ENCODE measurements at places on chromosomes 6 and 20.

- DNase-seq, result no peak
These were observed 7.7 kb downstream of the MPC1 start for GRCh38 chr6:166375013-166375412.

GRCh38 chr6:157756708-157757429, 66.2 kb upstream of the SNX9 start:
- peak; percentile 71 for DNase-seq

DNA sequence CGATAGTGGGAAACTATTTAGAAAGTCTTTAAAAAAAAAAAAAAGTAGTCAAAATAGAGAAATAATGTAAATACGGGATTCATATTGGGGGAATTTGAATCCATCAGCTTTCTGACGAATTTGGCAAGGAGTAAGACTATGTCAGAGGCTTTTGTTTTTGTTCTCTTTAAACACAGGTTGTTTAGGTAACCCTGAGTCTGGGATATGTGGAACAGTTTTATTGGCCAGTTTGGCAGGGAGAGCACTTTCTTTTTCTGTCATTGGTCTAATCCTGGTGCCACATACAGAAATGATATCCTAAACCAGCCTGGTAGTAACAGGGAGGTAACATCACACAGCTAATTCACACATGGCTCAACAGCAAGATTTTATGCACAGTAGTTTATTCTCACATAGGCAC, 27.7 kb downstream of the HAO1 start:
- DNase-seq, result no peak

DNA sequence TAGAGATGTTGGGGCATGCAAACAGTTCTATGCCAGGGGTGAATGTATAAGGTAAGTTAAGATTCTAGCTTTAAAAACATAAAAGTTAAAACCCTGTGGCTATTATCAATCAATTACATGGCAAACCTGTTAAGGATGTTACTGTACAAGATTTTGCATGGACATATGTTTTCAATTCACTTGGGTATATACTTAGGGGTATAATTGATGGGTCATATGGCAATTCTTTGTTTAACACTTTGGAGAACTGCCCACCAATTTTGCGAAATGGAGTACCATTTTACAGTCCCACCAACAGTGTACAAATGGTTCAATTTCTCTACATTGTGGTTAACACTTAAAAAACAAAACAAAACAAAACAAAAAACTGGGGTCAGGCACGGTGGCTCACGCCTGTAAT, 9.4 kb upstream of the NCOA3 start:
- DNase-seq, result no peak

DNA sequence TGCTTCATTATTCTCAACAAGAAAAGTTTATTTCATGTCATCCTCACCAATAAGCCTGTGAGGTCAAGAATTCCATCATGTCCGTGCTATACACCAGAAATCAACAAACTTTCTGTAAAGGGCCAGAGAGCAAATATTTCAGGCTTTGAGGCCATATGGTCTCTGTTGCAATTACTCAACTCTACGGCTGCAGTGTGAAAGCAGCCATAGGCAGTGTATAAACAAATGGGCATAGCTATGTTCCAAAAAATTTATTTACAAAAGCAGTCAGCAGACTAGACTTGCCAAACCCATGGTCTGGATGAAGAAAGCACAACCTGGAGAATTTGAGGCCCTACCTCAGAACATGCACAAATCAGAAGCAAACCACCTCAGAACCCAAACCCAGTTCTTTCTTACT, 118.5 kb downstream of the PCSK2 start:
- no peak for DNase-seq

DNA sequence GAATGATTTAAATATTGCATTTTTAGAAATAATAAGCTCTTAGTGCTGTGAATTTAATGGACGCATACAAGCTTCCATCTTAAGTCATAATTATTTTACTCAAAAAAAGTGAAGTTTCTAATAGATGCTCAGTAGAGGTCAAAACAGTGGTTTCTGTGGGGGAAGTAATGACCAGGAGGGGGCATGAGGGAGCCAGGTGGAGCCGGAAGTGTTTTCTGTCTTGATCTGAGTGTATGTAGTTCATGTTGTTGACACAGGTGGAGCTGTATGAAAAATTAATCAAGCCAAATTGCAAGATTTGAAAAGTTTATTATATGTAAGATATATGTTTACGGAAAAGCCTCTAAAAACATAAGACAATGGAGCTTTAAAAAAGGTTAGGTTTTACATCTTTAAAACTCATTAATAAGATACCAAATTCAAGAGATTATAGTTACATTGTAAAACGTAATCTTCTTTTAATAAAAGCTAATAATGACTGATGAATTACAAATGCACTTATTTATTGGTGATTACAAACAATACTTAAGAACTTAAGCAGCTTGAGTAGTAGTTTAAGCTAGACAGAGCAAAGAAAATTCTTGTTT, 68.0 kb downstream of the PLAGL1 start:
- DNase-seq, result no peak

DNA sequence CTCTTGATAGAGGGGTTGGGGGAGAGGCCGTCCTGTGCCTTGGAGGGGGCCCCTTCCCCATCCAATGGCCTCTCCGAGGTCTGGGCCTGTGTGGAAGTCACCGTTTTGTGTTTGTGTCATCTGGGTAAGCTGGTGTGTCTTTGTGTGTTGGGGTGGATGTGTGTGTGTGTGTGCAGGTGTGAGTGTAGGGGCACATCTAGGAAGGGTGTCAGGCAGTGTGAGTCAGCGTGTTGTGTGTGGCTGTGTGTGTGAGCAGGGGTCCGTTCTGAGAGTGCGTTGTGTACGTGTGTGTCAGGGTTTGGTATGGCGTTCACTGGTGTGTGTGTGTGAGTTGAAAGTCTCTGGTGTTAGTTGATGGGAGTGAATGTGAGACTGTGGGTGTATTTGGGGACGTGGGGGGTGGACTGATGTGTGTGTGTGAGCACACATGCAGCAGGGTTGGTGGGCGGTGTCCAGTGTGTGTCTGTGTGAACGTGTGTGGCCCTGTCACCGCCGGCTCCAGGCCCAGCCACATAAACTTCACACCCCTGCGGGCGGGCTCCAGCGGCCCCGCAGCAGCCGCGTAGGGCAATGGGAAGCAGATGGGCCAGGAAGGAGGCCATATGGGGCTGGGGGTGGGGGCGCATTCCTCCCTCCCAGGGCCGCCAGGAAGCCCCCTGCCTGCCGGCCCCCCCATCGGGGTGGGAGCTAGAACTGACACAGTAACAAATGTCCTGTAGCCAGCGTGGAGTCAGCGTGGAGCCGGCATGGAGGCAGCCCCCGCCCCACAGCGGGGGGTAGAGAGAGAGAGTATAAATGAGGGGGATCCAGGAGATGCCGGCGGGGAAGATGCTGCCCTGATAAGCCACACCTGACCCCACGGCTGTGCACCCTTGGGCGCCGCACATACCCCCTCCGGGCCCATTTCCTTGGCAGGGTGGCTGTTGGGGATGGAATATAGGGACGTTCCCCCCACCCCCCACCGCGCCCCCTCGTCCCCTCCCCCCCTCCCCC, 32.1 kb downstream of the SNAI1 start:
- DNase-seq, result no peak

GRCh38 chr6:56729719-56730118, 87.0 kb upstream of the DST start:
- DNase-seq, result no peak

- no peak for DNase-seq
These were observed 68.5 kb downstream of the FAM229B start for GRCh38 chr6:112155886-112156285.

DNA sequence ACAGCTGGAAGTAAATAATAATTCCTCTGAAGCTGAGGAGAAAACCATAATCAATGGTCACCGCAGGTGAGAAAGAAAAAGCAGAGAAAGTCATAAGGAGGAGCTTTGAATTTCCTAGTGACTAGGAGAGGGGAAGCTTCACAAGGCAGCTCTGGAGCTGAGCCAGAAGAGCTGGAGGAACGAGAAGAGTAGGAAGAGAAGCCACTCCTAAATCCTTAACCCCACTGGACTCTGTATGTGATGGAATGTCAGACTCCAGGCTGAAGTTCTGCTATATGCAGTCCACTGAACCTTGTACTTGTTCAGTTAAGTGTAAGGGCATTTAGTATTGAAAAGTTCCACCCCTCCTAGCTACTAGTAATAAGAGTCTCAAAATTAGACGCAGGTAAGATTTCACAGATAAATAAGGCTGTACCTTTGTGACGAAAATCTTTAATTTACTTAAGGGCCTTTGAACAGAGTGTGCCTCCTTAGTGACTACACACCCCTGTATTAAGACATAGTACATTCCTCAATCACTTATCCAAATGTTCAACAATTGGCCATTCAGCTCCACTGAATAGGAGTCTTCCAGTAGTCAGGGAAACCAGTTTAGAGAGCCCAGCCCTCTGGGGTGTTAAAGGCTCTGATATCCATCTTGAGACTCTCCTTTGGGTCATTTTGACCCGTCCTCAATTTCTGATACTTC, 71.4 kb upstream of the UFL1 start:
- DNase-seq, result no peak

DNA sequence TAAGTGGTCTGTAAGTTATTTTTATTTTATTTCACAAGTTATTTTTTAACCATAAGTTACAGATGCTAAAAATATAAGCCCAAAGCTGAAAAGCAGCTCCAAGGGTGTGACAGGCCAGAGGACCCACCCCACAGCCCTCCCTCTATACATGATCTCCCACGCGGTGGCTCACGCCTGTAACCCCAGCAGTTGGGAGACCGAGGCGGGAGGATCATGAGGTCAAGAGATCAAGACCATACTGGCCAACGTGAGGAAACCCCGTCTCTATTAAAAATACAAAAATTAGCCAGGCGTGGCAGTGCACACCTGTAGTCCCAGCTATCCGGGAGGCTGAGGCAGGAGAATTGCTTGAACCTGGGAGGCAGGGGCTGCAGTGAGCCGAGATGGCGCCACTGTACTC, 32.2 kb downstream of the COL11A2 start:
- no peak for DNase-seq

- no peak for DNase-seq
These were observed 388.1 kb downstream of the EPM2A start for GRCh38 chr6:145347216-145347615.

GRCh38 chr6:89992818-89993217, 98.5 kb downstream of the GJA10 start:
- DNase-seq, result no peak

DNA sequence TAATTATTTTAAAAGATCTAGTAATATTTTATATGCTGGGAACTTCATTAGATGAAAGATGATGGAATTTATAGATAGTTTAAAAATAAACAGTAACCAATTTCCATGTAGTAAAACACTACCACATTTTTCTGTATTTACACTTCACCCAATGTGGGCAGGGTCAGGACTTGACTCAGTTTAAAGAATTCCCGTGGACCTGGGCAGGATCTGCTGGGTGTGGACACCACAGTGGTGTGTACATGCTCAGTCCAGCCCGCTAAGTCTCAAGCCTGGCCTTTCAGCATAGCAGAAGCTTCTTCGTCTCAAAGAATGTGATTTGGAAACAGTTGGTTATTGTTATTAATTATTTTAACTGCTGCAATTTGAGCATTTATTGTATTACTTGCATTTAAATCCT, 364.2 kb downstream of the SYNE1 start:
- no peak for DNase-seq

DNA sequence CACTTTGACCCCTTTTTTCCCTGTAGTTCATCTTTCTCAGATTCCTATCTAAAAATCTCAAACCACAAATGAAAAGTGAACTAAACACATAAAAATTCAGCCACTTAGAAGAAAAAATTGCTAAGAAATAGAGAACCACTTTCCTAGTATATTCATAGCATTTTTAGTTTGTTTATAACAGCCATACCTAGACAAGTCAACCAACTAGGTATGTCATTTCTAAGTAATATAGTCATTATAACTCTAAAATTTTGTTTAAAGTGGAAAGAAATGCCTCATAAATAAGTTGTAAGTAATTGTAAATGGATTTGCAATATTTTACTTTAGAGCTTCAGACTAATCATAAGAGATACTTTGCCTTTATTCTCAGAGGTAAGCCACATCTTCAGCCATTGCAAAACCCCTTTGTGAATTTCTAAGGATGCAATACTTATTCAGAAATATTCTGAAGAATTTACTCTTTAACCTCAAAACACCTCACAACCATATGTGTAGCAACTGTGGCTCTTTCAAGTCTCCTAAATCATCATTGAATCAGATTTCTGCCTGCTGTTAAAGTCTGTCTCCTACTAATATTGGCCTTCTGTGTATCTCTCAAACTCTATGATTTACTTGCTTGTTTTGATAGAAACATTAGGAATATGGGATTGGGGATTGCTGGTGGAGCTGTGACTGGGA, 6.9 kb upstream of the SUMO4 start:
- no peak for DNase-seq

DNA sequence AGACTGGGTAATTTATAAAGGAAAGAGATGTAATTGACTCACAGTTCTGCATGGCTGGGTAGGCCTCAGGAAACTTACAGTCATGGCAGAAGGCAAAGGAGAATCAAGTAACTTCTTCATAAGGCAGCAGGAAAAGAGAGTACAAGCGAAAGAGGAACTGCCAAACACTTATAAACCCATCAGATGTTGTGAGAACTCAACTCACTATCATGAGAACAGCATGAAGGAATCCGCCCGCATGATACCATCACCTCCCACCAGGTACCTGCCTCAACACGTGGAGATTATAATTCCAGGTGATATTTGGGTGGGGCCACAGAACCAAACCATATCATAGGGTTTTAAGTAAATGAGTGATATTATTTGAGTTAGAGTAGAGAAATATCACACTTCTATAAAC, 189.3 kb downstream of the TSHZ2 start:
- DNase-seq, result no peak

DNA sequence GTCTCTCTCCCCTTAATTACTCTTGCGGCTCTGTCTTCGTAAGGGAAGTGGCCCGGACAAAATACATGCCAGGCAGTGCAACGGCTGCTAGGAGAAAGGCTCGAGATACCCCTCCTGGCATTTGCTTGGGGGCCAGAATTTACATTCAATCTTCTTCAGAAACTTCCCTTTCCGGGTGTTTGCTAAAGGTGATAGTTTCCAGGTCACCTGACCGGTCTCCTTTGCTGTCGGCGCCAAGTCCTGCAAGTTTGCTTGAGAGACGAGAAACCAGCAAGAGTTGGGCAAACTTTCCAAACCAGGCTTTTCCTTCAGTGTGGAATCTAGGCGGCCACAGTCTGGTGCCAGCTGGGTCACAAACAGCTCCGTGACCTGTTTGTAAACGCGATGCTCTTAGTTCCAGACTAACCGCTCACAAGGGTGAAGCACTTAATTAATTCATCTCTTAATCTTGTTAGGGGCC, 563 bp upstream of the SRSF3 start:
- peak; percentile 96 for DNase-seq

GRCh38 chr6:8944548-8944947, 509.2 kb upstream of the SLC35B3 start:
- peak; percentile 17 for DNase-seq

DNA sequence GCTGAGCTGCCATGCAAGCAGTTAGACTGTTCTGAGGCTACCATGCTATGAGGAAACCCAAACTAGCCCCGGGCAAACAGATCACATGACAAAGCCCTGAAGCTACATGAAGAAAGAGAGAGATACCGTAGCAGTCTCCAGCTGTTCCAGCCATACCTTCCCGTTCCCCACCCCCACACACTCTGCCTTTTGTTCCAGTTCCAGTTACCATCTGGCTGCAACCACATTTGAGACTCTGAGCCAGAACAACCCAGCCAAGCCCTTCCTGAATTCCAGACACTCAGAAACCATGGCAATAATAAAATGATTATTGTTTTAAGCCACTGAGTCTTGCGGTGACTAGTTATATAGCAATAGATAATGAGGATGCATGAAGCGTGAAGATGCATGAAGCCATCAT, 28.3 kb downstream of the RIN2 start:
- DNase-seq, result peak; percentile 36

GRCh38 chr20:51679254-51679921, 88.8 kb downstream of the ATP9A start:
- no peak for DNase-seq

GRCh38 chr6:5723841-5724691, 282.7 kb downstream of the NRN1 start:
- DNase-seq, result no peak

- DNase-seq, result no peak
These were observed 126.3 kb downstream of the C6orf118 start for GRCh38 chr6:165183071-165183470.
